NCI-H510A treated with DMSO at 0.1 percent for 48 hours (cell line): ENCODE measurements at places on chromosomes 3 and 15.
A peak's percentile ranks its signal among the peaks of the same experiment; 100 is the strongest.

- no peak for DNase-seq
Measured at GRCh38 chr3:127751163-127751621, 71.1 kb downstream of the MGLL start.

- no peak for DNase-seq
Measured at GRCh38 chr15:57586661-57587424, 4.9 kb upstream of the MYZAP start.

GRCh38 chr3:112848196-112848595 lies 1.5 kb upstream of the CD200R1L start:
- no peak for DNase-seq

DNA sequence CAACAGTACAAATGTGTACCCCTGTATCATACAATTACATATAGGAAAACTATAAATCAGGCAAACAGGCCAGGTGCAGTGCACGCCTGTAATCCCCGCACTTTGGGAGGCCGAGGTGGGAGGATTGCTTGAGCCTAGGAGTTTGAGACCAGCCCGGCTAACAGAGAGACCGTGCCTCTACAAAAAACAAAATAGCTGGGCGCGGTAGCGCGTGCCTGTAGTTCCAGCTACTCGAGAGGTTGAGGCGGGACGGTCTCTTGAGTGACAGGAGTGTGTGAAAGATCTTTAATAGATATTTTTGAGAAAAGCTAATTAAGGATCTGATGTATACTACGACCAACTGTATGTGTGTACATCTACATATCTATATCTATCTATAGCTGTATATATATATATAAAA lies 33.8 kb upstream of the BDH1 start:
- DNase-seq: no peak

- no peak for DNase-seq
Measured at GRCh38 chr3:133691273-133692107, 29.7 kb upstream of the TOPBP1 start.

GRCh38 chr15:60520825-60521368 lies 42.0 kb upstream of the ICE2 start:
- peak; percentile 52 for DNase-seq

- DNase-seq: no peak
Measured at GRCh38 chr3:42057561-42058211, 33.5 kb upstream of the TRAK1 start.

GRCh38 chr3:66397745-66398144 lies 103.1 kb downstream of the LRIG1 start:
- no peak for DNase-seq

DNA sequence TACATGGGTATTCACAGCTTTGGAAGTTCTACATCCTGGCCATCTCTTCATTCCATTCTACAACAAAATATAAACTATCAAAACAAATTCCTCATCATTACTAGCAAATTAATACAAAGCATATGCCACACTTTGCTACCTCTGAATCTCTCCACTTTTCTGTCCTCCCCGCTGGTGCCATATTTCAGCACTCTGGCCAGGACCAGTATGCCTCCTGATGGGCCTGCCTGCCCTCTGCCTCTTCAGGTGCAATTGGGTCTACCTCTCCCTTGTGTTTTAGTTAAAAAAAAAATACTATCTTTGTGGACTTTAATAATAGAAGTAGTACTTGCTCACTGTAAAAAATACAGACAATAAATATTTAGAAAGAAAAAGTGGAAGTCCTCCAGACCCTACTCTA lies 448.8 kb downstream of the WDR72 start:
- no peak for DNase-seq

DNA sequence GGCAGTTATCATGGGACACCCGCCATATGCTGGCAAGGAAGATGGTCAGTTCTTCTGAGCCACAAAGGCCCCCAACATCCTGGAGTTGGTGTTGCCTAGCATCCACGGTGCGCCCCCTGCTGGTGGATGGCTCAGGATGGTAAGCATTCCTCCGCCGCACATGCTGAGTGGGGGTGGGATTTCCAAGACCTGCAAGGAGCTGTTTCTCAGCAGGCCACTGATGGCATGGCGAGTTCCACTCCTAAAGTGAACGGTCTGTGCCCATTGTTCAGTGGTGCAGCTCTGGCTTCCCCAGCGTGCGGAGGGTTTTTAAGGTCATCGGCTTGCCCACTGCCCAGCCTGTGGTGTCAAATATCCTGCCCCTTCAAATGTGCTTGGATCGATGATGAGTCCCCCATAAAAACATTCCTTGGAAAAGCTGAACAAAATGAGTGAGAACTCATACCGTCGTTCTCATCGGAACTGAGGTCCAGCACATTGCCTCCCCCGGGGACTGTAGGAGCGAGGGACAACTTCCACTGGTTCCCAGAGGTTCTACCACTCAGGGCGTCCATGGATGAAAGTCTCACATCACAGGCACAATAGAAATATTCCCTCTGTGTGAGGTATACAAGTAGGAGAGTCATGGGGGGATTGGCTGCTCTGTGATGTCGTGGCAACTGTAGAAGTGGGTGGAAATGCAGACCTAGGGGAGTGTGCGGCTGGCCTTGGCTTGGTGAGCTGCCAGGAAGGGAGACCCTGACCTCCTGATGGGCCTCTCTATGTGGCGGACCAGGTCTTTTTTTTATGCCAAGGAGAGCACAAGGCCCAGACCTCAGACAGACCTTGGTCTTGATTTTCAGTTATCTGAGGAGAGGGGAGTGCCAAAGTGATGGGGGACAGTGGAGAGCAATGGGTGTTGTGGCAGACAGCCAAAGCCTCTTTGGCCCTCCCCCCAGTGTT lies 102.0 kb downstream of the SNRPN start:
- DNase-seq: no peak

- no peak for DNase-seq
Measured at GRCh38 chr15:100211855-100212850, 129.6 kb downstream of the ADAMTS17 start.

- no peak for DNase-seq
Measured at GRCh38 chr3:73697020-73697419, 72.3 kb upstream of the PDZRN3 start.

DNA sequence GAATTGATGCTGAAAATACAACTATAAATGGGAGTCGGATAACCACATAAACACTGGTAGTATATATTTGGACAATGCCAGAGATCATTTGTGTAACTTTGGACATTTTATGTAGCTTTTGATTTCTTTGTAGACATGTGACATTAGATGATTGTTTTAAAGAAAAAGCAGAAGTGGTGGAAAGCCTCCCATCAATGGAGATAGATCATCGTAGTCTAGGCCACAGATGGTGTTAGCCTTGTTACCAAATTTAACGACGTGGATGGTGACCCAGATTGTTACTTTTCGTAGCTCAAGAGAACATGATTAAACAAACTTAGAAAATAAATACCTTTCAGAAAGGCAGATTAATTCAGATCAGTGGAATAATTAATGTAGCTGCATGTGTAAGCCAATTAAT lies 8.8 kb downstream of the CACNA1D start:
- DNase-seq: no peak

DNA sequence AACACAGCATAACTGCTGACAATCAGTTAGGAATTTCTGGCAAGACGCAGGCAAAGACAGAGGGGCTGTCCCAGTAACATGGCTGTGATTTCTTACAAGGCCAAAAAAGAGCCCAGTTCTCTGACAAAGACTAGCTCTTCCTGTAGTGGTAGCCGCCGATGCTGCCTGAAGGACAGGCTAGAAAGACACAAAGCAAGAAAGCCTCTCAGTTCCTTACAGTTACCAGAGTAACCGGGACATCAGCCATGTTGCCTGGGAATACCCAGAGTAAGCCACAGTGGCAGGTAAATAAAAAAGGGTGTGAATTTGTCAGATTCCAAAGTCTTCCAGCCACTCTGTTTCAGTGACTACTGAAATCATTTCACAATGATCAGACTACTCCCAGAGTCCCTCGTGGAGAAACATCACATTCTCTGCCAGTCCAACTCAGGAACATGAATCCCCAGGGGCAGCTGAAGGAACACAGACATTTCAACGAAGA lies 493.6 kb upstream of the ADAMTS9 start:
- DNase-seq: no peak

- no peak for DNase-seq
Measured at GRCh38 chr3:16728770-16729745, 123.8 kb upstream of the DAZL start.

DNA sequence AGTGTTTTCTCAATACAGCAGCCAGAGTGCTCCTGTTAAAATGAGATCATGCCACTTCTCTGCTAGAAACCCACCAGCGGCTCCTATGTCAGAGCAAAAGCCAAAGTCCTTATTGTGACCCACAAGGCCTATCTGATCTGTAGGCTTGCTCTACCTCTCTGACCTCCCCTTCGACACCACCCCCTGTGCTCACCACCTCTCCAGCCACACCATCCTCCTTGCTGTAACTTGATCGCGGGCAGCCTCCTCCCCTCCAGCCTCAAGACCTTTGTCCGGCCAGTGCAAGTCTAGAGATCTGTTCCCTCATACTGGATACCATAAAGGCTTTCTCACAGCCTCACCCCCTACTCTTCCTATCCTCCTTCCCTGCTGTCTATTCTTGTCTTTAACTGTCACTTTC lies 1.9 kb upstream of the IGDCC4 start:
- no peak for DNase-seq

DNA sequence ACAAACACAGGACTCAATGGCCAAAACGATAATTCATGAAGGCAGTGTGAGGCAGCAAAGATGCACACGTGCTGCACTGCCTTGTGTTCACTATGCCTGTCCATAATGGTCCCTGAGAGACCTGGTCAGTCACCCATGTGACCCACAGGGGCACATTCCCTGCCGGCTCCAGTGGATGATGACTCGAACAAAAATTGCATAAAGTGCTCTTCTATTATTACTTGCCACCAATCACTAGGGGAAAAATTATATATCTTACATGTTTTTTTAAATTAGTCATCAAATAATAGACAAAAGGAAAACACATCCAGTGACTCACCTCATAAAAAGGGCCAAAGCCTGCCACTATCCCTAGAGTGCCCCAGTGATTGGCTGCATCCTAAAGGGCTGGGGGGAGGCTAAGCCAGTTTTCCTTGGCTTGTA lies 47.5 kb downstream of the UBP1 start:
- DNase-seq: no peak

DNA sequence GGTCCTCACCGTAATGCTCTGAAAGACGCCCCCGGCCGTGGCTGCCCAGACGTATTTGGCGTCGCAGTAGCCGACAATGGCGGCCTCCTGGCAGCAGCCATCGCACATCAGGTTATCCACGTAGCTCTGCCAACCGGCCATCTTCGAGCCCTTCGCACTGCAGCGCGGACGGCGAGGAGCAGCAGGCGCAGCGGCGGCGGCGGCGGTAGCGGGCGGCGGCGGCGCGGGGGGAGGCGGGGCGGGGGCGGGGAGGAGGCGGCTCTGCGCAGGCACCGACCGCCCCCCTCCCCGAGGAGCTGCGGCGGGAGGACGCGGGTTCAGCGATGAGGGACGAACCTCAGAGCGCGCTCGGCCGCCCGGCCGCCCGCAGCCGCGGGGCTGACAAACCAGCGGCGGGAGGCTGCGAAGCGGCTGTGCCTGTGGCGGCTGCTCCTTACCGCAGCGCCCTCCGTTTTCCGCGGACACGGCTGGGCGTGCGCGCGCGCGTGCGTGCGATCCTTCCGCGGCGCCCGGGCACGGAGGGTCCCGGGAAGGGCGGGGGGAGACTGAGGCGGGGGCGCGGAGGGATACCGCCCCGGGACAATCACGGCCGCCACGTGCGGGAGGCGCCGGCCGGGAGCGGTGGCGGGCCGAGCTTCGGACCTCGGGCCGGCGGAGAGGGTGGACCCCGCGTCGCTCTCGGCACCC lies at the start of gene PFN2:
Gene PFN2 (minus strand): TSS at position 180 of the 687 bp plus-strand sequence. CDS start 39 bp downstream, at position 141.
- DNase-seq: peak; percentile 66

- DNase-seq: no peak
Measured at GRCh38 chr15:76253691-76254473, 57.4 kb downstream of the ETFA start.
